ENCODE measurements at places on chromosomes 7 and 10. TPM values are rescaled to one million over a fixed set of nuclear protein-coding genes. Genes with fewer than 3 reads are reported as not detected.

ZNF467 gene
- total RNA-seq, result 38.0 TPM

PLAC9 gene
- total RNA-seq, result 25.1 TPM

SEMA3A gene
- total RNA-seq, result 44.4 TPM

PRR15 gene
- 6.6 TPM for total RNA-seq

CHST15 gene
- 35.9 TPM for total RNA-seq

DNA sequence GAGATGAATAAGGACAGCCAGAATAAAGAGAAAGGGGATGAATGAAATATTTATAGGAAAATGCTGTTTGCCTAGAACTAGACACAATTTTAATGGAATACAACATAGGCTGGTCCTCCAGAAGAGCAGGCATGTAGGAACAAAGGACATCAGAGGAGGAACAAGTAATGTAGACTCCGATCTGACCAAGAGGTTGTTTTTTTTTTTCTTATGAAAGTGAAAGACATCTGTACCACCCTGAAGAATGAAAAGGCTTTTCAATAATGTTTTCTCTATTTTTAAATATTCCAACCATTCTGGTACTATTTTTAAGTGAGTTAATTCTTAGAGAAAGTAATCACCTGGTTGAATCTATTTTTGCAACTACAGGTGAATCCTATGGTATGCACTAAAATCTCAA is 136.9 kb upstream of the PTN start:
- H3K4me1 ChIP-seq, result no peaks in the 10 kb centered on the region
- no peaks in the 10 kb centered on the region for H3K36me3 ChIP-seq
- H3K27me3 ChIP-seq, result no peaks in the 10 kb centered on the region
- no peak overlapping the region for H3K27ac ChIP-seq

DNA sequence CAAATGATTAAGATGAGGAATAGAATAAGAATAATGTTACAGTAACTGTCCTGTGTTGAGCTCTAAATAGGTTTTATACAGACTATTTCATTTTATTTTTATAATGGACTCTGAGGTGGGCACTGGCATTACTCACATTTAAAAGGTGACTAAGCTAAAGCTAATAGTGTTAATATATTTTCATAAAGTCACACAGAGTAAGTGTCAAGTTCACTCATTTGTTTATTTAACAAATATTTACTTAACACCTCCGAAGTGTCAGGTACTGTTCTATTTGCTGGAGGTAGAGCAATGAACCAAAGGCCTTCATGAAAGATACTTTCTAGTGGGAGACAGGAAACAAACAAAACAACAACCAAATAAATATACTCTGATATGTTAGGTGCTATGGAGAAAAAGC is 44.0 kb downstream of the ASB4 start:
- H3K27me3 ChIP-seq, result peaks cover 15% of the 10 kb centered on the region
- no peak overlapping the region for H3K4me3 ChIP-seq
- peaks cover 1% of the 10 kb centered on the region for H3K4me1 ChIP-seq
- H3K36me3 ChIP-seq, result no peaks in the 10 kb centered on the region

GRCh38 chr7:50416527-50417182 is 33.5 kb downstream of the FIGNL1 start:
- H3K36me3 ChIP-seq, result no peaks in the 10 kb centered on the region
- no peak overlapping the region for H3K27ac ChIP-seq
- no peak overlapping the region for H3K4me3 ChIP-seq
- DNase-seq, result no peak
- H3K27me3 ChIP-seq, result peaks cover 2% of the 10 kb centered on the region

- peak overlapping the region; percentile 68 for H3K4me3 ChIP-seq
- H3K36me3 ChIP-seq, result peaks cover 2% of the 10 kb centered on the region
- peak; percentile 57 for DNase-seq
- H3K27ac ChIP-seq, result peak overlapping the region; percentile 61
- peaks cover 82% of the 10 kb centered on the region for H3K27me3 ChIP-seq
- peaks cover 24% of the 10 kb centered on the region for H3K4me1 ChIP-seq
Observed at GRCh38 chr10:100653957-100654781, 91.2 kb upstream of the PAX2 start.

GRCh38 chr7:112414855-112415490 is 35.3 kb upstream of the IFRD1 start:
- no peaks in the 10 kb centered on the region for H3K27me3 ChIP-seq
- peaks cover 2% of the 10 kb centered on the region for H3K36me3 ChIP-seq
- H3K4me1 ChIP-seq, result peaks cover 16% of the 10 kb centered on the region

- no peaks in the 10 kb centered on the region for H3K4me1 ChIP-seq
- no peak for DNase-seq
- H3K4me3 ChIP-seq, result no peak overlapping the region
- H3K27me3 ChIP-seq, result peaks cover 31% of the 10 kb centered on the region
- no peaks in the 10 kb centered on the region for H3K36me3 ChIP-seq
- H3K27ac ChIP-seq, result no peak overlapping the region
Observed at GRCh38 chr10:131571346-131571745, 259.8 kb upstream of the TCERG1L start.

DNA sequence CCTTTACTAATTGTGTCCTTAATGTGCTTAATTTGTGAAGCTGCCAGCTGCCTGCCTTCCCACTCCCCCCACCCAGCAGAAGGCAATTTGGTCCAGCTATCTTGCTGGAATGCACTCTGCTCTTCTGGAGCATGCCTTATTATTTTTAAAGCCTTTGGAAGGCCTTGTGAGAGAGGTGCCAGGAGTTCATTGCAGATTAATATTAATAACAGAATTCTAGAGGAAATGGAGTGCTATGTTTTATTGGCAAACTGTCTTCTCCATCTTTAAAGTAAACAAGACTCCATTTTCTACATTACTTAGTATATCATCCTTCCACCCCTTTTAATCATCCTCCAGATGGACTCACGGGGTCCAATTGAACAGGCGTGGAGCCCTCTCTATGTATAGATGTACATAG is 50.8 kb upstream of the ZNF32 start:
- H3K27ac ChIP-seq, result no peak overlapping the region
- no peak overlapping the region for H3K4me3 ChIP-seq
- H3K36me3 ChIP-seq, result no peaks in the 10 kb centered on the region
- H3K27me3 ChIP-seq, result peaks cover 9% of the 10 kb centered on the region

- peak overlapping the region; percentile 49 for H3K4me3 ChIP-seq
- H3K27me3 ChIP-seq, result peaks cover 93% of the 10 kb centered on the region
- no peak overlapping the region for H3K27ac ChIP-seq
Observed at GRCh38 chr10:27746397-27747095, 927 bp upstream of the MKX start.

- H3K27me3 ChIP-seq, result no peaks in the 10 kb centered on the region
- no peak for DNase-seq
- peak overlapping the region; percentile 72 for H3K27ac ChIP-seq
- H3K36me3 ChIP-seq, result peaks cover 34% of the 10 kb centered on the region
- H3K4me3 ChIP-seq, result no peak overlapping the region
Observed at GRCh38 chr7:139682136-139683013, 95.4 kb downstream of the HIPK2 start.
